Stimulated activated CD8-positive, alpha-beta memory T cell treated with anti-CD3 and anti-CD28 coated beads, Interleukin-15, amount 100 ng/mL, for 4 hours (primary cell): ENCODE measurements at places on chromosomes 2 and 18.

DNA sequence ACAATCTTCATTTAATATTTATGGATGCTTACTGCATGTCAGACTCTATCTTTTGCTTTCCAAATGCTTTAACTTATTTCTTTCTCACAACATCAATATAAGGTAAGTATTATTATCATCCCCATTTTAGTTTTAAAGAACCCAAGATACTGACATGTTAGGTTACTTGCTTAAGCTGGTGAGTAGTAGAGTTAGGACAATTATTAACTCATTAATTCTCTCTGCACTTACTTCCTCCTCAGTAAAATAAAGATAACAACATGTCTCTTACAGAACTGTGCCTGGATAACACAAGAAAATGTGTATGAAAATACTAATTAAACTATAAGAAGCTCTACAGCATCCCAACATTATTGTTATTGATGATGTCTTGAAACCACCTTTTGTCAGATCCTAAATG, 359.1 kb upstream of the CHST9 start:
- no peak for DNase-seq

DNA sequence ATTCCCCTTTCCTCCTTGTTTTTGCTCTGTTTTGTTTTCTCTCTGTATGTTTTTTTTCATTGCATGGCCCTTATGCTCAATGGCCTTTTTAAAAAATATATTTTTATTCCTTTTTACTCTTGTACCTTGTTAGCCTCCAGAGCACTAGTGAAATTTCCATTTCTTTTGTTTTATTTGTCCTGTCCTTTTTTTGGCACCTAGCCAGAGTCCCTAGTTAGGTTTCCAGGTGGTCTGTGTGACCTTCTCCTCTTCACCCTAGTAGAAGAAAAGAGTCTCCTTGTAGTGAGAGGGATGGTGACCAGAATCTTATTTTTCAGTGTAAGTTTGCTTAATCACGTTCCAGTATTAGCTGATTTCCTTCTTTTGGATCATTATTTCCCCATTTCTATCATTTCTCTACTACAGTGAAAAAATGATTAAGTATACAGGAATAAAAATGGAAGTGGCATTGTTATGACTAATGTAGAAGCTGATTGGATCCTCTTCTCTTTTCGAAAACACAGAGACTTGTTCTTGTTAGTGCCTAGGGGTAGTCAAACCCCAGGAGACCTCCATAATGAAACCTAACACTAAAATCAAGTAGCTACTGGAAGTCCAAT, 65.9 kb downstream of the NBEAL1 start:
- no peak for DNase-seq

GRCh38 chr2:237978058-237978712, 11.4 kb downstream of the UBE2F start:
- DNase-seq: no peak

DNA sequence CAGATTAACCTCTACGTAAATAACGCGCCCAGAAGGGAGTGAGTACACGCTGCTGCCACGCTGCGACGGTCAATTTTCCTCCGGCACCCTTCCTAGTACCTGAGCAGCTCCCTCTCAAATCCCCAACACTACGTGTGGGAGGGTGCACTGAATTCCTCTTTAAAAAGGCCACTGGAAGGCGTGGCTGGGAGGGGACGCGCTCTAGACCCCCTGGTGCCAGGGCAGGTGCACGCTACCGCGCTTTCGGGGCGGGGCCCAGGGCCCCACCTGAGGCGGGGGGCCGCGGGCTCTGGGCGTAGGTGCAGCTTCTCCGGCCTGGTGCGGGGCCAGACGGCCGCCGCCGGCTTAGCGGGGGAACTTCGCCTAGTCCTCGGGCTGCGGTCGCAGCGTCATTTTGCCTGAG, 668 bp upstream of the ANKRD12 start:
- peak; percentile 11 for DNase-seq

GRCh38 chr2:233810385-233810784, 32.3 kb downstream of the MROH2A start:
- no peak for DNase-seq

DNA sequence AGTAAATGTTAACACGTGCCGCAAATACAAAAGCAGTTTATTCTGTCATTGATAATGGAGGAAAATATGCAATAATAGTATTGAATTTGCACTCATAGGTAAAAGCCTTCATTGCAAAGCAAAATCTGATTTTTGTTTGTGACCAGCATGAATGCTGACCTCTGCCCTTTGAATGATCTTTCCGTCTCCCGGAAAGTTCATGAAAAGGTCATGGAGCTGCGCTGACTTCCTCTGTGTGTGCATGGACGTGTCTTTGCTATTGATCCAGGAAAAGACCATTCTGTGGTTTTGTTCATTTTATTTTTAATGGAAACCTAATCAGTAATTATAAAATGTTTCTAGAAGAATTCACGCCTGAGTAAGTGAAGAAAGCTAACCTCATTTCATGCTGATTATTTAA, 320.0 kb downstream of the MTX2 start:
- DNase-seq: no peak

DNA sequence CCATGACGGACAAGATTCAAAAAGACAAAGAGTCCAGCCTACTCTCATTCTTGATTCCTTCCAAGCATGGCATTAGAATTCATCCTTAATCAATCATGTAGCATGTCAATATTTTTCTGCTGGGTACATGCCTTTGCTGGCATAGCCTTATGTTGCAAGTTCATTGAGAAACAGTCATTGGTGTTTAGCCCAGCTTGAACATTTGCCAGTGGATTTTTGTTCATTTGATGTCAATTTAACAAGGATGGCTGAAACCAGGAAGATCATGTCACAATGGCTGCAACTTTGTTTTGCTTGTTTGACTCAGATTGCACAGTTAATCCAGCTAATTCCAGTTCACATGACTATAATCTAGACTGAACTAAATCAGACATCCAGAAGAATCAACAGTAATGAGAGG, 1132.2 kb downstream of the LRP1B start:
- DNase-seq: no peak
